ENCODE measurements at places on chromosomes 11 and 22.

- no peak for DNase-seq
Observed at GRCh38 chr11:14451825-14452224, 47.8 kb downstream of the COPB1 start.

DNA sequence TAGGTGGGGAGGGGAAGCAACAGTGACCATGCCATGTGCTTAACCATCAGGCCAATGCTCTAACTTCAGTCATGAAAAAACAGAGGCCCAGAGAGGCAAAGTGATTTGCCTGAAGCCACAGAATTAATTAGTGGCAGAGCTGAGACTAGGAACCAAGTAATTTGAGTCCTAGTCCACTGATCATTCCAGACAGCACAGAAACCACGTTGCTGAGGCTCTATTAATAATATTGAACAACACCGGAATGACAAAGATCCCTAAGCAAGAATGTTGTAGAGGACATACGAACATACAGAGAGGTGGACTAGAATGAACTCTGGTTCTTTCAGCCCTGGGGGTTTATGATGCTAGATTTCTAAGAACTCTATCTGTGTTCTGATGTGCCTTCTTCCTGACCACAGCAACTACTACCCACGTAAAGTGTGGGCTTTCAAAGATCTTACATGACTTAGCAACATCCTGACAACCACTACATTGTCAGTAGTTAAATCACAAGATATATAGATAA is 92.3 kb downstream of the GAB2 start:
- DNase-seq, result no peak

DNA sequence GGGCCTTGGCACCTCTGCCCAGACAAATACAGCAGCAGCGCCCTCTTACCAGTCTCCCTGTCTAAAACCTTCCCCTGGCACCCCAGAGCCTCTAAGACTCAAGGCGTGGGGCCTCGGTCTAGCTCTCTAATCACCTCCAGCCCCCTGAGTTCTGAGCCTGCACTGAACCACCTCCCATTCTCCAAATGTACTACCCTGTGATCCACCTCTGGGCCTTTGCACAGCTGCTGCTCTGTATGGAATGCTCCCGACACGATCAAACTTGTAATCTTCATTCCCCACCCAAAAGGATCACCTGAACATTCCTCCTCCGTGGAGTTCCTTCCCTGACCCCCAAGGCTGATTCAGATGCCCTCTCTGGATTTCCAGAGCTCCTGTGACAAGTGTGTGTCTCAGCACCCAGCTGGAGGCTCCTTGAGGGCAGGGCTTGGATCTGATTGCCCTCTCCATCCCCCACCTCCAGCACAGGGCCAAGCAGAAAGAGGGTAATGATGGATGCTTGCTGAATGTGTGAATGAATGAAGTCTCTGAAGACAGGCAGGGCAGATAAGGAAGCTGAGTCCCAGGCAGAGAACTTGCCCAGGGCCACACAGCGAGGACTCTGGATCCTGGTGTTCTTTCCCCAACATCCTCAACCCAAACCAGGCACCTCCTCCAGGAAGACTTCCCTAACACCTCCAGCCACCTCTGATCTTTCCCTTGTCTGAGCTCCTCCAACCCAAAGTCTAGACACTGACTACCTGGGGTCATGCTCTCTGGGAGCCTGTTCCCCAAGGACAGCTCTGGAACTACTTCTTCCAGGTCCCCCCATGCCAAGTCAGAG is 18.3 kb downstream of the STARD10 start:
- DNase-seq, result no peak

DNA sequence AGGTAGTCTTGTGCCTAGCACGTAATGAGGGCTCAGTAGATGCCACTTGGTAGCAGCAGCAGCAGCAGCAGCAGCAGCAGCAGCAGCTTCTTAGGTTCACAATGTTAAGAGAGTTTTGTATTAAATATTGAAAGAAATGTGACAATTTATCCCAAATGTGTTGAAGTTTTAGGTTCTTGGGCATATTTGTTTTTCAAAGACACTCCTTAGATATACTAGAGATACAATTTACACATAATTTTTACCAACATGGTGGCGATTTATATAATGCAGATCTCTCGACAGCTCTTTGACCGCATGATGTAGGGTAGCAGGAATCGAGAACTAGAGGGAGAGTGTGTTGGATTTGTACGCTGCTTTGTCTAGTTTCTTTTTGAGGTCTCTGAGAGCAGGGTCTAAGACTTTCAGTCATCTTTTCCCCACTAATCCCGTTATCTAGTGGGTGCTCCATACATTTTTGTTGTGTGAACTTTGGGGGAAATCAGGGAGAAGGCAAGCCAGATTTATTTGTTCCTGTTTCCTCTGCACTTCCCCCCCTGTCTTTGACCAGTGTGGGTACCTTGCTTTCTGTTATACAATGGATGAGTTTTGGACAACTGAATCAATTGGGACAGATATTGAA is 1.4 kb downstream of the FDX1 start:
- DNase-seq, result no peak

GRCh38 chr22:28801845-28802594 is 1.7 kb upstream of the XBP1 start:
- no peak for DNase-seq

DNA sequence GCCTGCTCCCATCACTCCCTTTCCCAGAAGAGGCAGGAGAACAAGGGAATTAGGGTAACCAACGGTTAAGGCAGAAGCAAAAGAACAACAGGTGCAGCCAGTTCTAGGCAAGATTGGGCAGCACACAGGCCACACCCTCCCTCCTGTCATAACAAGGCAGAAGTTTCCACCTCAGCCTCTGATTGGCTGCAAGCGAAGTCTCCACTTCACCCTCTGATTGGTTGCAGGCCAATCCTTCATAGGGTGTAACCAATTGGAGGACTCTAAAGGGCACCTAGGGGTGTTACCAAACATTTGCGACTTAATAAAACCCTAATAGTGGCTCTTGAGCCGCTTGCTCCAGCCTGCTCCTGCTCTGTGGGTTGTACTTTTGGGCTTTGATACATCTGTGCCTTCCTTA is 153.8 kb downstream of the CACNA1I start:
- peak; percentile 2 for DNase-seq

DNA sequence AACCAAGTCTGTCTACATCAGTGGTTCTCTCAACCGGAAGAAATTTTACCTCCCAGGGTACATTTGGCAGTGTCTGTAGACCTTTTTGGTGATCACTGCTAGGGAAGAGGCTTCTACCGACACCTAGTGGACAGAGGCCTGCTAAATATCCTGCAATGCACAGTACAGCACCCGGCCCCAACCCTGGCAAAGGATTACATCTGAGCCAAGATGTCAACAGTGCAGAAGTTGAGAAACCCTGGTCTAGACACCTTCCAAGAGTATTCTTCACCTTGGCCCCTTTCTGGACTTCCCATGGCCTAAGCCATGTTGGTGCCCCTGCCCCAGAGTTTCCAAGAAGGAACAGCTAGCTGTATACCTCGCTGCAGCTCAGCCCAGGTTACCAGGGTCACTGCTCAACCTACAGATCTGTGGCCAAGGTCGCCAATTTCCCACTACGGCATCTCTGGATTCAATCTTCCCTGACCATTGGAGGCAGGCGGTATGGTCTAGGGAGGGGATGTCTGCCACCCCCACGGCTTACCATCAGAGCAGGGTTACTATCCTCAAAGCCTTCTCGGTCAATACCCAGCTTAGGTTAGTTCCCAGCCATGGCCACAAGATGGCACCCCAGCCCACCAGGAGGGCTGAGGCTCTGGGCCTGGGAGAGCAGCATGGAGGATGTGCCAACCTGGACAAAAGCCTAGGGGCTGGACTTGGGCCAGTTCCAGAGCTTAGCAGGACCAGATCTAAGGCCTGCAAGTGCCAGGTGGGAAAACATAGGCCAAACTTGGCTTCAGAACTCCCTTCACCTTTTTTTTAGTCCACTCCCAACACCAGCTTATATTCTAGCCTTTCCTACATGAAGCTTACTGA is 3.7 kb upstream of the KCNC1 start:
- peak; percentile 35 for DNase-seq

DNA sequence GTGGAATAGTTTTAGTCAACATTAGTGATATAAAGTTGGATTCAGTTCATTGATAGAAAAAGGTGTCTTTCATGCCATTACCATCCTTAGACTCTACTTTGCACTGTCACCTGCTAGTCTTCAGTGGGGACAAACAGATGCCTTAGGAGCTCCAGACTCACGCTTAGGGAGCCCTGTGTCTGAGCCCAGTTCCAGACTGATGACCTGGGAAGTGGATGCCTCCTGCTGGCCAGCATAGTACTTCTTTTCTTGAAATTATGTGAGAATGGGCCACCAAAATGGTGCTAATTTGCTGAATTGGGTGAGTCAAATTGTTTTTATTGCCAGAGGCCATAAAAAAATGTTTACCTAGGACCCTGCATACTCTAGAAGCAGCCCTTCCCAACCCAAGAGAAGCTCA is 53.9 kb downstream of the NOX4 start:
- no peak for DNase-seq

DNA sequence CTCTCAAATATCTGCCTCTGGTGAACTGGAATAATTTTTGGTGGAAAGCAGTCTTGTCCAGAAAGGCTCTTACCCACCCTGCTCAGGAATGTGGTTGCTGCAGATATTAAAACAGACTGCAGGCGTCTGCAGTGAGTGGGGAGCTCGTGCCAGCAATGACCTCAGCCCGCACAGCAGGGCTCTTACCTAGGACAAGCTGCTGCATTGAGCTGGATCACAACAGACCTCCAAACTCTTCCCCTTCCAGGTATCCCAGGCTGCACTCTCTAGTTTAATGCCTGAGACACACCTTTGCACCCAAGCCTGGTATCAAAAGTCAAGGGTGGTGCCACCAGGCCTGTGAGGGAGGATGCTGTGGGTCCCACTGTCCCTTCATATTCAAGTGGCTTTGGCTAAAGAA is 69.7 kb upstream of the CDON start:
- DNase-seq, result no peak

DNA sequence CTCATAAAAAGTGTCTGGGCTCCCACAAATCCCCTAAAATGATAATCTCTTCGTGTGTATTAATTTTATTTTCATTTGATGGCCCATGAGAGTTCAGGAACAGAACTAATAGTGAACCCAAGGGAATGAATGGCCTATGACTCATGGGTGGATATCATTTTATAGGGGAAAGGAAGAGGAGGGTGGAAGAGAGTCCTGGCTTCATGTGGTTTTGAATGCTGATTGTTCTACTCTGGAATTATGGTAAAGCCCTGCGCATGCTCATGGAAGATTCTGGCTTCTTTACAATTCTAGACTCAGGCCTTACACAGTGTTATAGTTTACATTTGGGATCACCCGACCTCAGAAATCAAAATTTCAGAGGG is 35.2 kb downstream of the MAML2 start:
- no peak for DNase-seq

DNA sequence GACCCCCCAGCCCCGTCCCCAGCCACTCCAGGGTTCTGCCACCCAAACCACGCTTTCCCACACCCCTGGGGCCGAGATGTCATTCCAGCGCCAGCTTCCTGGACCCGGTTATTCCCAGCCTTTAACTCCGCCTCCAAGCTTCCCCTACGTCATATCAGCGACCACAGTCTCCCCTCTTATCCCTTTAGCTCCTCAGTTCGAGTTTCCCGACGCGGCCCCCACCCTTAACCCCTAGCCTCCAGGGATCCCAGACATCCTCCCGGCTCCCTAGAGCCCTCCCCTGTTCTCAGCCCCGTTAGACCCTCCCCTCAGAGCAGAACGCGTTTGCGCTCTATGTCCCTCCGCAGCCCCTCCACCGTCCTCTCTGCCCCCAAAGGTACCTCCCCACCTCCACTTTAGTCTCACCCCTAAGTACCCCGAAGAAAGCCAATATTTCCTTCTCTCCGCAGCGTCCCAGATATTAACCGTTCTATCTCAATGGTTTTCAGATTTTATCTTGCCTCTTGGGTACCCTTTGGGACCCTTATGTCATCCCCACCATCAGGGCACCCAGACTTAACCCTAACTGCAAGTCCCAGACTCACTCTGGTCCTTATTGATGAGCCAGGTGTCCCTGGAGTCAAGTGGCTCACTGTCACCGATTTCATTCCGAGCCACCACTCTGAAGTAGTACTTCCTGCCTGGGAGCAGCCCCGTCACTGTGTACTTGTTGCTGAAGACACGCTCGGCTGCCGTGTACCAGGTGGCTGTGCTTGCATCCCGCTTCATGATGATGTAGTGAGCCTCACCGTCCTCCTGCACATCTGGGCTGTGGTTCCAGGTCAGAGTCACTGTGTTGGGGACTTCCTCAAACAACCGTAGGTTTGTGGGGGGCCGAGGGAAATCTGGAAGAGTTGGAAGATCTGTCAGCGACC is 8.0 kb downstream of the TMEM86A start:
- DNase-seq, result no peak

DNA sequence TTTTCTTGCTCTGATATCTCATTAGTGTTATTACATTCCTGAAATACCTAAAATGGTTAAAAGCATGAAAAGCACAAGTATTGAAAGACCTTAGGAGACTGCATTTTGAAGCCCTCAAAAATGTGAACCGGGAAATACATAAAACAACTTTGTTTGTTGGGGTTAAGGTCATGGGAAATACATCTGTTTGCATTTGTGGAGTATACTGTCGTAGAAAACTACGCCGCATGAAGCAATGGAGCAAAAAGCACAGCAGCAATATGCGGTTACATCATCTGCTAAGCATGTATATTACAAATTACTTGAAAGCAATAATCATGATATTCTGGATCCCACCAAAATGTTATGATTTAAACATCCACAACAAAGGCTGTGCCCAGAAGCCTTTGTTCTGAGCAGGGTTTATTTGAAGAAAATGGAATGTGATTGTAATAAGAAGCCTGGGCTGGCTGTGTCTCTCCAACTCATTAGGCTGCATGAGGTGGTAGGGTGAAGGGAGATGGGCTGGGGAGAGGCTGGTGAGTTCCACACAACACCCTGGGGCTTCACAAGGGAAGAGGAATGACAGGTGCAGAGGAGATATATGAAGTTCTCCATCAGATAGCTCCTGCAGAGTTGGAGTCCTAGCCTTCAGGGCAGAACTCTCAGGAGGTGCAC is 64.7 kb upstream of the LIN7C start:
- no peak for DNase-seq

DNA sequence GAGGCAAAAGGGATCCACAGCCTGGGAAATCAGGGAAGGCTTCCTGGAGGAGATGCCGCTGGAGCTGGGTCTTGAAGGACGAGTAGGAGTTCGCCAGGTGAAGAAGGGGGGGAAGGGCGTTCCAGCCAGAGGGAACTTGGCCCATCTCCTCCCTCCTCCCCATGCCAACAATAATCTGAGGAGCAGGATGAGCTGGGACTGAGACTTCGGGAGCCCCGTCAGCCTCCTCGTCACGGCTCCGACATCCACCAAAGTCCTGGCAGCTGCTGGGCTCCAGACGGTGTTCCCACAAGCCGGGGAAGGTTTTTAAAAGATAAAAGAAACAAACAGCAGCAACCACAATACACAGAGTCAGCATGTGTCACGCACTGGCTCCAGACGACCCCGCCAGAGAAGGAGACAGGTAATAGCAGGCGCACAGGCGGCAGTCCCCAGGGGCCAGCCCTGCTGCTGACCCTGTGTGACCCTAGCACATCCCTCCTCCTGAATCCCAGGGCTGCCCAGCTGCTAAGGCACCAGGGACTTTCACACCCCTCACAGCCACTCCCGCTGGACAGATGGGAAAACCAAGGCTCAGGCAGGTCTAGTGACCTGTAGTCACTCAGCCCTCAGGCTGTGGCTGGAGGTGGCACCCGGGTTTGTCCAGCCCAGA is 37.3 kb downstream of the NUP50 start:
- DNase-seq, result no peak
